Activated CD4-positive, alpha-beta memory T cell treated with anti-CD3 and anti-CD28 coated beads, Interleukin-2, amount 10 ng/mL, durations not matched to agents 7 days and 5 days (primary cell): ENCODE measurements at places on chromosomes 1 and 21. TPM values are rescaled to one million over a fixed set of nuclear protein-coding genes. Genes with fewer than 3 reads are reported as not detected.

GRCh38 chr21:46666941-46667740 lies 31.7 kb downstream of the PRMT2 start:
- DNase-seq = no peak

DNA sequence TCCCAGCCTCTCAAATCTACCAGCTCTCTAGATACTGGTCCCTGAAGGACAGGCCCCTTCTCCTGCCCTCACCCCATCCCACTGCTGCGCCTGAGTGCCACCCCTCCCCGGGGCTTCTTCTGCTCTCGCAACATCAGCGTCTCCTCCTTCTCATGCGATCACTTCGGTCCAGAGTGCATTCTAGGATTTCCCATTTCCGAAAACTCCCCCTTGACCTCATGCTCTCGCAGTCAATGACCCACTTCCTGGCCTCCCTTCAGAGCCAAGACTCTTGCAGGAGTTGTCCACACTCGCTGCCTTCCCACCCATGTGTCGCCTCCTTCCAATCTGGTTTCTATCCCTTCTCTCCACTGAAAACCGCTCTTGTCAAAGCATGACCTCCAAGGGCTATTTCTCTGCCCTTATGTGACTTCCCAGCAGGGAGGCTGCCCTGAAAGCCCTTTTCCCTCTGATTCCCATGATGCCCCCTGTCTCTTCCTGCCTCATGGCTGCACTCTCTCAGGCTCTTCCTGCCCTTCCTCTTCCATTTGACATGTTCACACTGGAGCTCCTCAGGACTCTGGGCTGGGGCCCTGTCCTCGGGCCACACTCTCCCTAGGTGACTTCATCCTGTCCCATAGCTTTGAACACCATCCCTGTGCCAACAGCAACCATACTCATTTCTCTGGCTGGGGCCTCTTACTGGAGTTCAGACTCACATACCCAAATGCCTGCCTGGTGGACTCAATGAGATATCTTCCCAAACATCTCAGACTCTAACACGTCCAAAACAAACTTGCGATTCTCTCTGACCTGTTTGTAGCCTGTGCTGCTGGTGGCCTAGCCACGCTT lies 46.0 kb downstream of the LDLRAD2 start:
- DNase-seq = no peak

GRCh38 chr1:9500756-9501754 lies 38.2 kb upstream of the SLC25A33 start:
- no peak for DNase-seq

GRCh38 chr1:3352952-3353331 lies 101.5 kb upstream of the ARHGEF16 start:
- no peak for DNase-seq

- no peak for DNase-seq
These were observed 73.3 kb downstream of the CAMTA1 start for GRCh38 chr1:6858596-6858995.

DNA sequence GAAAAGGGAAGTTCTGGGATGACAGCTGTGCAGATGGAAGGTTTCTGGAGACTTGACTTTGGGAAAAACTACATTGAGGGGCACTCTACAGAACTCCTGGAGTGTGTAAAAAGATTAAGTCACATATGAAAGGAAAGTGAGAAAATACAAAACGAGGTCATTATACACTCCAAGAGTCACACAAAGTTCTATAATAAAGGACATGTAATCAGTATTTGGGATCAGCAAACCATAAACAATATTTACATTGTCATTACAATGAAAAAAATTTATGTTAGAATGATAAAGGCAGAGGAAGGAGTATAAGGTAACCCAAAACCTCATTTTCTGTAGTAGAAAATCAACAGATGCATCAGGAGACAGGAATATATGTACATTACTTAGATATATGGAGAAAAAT lies 22.8 kb downstream of the NUP133 start:
- no peak for DNase-seq

- DNase-seq = peak; percentile 94
These were observed 7.7 kb downstream of the CNIH3 start for GRCh38 chr1:224623743-224624333.

- DNase-seq = peak; percentile 94
These were observed 14.4 kb downstream of the RNF223 start for GRCh38 chr1:1059494-1060280.

DNA sequence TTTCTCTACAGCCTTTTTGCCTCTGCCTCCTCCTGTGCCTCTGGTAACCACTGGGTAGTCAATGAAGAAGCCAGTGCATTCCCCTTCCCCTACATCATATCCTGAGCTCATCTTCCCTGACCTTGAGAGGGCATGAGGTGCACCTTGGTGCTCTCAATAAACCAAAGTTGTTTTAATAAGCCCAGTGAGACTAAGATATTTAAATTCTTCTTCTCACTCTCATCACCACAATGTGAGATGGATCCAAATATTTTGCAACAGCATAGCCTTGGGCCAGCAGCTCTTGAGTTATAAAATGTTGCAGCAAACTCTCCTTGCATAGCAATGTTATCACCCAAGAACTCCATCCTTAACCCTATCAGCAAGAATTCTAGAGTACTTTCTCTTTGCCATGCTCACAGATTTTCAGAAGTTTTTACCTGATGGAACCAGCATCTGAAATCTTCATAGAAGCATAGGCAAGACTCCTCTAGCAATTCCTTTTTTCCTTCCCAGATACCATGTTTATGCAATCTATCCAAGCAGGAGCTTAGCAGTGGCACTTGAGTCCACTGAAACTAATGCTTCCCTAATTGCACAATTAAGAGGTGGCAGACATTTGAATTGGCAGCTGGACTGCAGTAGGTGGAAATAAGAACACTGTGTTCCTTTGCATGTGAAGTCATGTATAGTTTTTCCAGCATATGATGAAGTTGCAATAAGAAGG lies 36.8 kb downstream of the CDC7 start:
- DNase-seq = no peak

DNA sequence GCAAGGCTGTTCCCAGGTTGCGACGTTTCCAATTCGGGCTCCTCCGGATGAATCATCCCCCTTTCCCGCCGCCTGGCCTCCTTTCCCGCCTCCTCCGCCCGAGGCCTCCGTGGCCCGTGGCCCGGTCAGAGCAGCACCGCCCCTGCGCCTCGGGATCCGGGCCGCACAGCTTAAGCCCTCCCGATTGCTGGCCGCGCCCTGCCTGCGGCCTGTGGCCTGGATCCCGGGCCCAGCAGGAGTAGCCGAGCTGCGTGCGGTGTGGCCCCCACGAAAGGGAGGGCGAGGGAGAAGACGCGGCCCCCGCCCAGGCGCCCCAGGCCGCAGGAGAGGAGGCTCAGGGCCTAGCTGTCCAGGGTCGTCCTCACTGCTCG lies 1.0 kb downstream of the TMEM200B start:
- no peak for DNase-seq

DNA sequence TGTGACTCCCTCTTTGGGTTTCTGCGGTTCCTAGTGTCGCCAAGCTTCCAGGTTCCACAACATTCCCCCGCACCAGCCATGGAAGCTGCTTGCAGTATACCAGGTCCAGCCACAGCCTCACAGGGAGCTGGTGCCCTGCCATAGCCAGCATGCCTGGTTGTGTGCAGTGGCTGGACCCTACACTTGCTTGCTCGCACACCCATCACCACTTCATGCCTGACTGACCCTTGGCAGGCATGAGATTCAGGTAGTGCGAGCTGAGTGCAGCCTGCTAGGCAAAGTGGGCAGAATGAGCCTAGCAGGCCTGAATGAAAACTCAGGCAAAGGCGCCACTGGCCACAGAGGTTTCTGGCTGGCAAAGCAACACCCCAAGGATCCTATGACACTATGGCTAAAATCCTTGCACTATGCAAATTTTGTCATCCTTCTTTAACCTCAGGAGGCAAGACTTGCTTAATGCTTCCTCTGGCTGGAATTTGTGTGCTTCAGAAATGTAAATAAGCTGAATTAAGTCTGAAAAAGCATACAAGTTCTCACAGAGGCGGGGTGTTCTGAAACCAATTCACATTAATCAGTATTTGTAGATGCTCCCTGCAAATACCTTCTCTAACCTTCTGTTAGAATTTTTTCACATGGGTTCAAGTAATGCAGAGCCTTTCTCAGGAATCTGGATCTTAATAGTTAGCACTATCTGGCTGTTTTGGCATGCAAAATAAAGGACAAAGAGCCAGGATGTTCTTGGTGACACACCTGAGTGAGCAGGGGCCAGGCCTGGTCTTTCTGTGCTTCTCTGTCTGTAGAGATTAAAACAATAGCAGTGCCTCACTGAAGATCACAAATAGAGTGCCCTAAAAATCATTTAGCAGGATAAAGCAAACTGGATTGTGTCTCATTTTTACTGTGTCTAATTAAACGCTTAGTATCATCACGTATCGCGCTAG lies 256.9 kb downstream of the GPATCH2 start:
- no peak for DNase-seq

DNA sequence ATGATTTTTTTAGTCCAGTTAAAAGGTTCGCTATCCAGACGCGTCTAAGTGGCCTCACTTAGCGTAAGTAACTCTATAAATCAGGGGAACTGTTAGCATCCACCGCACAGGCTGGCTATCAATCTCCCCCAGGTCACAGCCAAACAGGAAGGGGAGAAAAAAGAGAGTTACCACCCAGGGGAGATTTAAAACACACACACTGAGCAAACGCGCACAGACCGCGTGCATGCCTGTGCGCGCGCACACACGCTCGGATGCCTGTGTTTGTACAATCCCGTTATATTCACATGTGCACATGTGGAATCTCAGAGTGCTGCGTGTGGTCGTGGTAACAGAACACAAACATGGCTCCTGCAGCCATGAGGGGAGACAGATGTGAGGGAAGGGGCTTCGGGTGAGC lies 125.4 kb downstream of the CASZ1 start:
- no peak for DNase-seq

- DNase-seq = no peak
These were observed 3.8 kb upstream of the NCMAP start for GRCh38 chr1:24551960-24552571.

- no peak for DNase-seq
These were observed 178.1 kb downstream of the NTNG1 start for GRCh38 chr1:107318932-107319331.

- no peak for DNase-seq
These were observed 254.9 kb downstream of the RHOU start for GRCh38 chr1:228989992-228990827.

GRCh38 chr1:116066868-116067565 lies 44.2 kb upstream of the MAB21L3 start:
- DNase-seq = no peak

- no peak for DNase-seq
These were observed 36.3 kb downstream of the DMAP1 start for GRCh38 chr1:44249543-44249942.

DNA sequence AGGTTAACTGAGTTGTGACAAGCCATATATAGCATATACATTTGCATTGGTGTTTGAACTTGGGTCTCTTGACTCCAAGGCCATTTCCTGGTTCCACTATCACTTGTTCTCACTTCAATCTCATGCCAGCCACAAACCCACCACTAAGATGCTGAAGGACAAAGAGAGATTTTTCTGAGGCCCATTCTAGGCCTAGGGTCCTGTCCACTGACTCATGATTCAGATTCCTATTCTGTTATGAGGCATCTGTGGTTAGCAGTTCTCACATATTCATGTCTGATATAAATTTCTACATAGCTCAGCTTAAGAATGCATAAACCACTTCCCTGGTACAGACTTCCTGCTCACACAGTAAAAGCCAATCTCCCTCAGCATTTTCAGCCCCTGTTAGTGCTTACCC lies 326.1 kb upstream of the BEND5 start:
- DNase-seq = no peak

- no peak for DNase-seq
These were observed 8.9 kb upstream of the PCBP3 start for GRCh38 chr21:45634511-45635183.

GRCh38 chr1:119764220-119764619 lies 4.5 kb downstream of the HMGCS2 start:
- DNase-seq = no peak

DNA sequence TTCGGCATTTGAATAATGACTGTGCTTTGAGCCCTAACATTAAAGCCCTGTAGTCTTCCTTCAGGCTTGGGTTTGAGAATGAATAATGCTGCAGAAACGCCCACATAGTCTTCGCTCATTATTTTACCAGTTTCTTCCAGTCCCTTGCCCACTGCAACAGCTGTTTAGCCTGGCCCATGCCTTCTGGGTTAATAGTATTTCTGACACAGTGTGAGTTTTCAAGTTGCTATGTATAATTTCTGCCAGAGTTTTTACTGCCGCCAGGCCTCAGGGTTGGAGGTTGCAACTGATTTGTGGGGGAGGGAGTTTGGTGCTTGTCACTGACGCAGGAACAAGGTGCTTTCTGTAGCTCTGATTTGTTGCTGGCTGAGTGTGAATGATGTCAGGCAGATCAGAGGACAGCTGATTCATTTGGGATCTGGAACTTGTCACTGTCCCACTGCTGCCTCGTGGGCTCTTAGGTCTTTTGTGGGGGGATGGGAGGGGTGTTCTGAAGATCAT lies 109.8 kb downstream of the MAST2 start:
- no peak for DNase-seq

DNA sequence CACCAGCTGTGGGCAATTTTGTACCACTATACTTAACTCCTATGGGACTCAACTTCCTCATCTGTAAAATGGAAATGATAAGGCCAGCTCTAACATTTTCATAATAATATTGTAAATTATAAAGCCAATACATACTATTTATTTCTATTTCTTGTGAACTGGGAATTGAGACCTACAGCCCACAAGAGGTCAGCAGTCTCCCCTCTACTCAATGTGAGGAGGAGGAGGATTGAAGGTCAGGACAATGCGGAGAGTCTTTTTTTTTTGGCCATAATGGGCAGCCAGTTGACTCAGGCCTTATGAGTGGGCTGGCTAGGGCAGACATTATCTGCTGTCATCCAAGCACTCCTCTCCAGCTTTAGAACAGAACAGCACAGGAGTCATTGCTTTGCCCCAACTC lies 90.5 kb downstream of the NUF2 start:
- DNase-seq = no peak

DNA sequence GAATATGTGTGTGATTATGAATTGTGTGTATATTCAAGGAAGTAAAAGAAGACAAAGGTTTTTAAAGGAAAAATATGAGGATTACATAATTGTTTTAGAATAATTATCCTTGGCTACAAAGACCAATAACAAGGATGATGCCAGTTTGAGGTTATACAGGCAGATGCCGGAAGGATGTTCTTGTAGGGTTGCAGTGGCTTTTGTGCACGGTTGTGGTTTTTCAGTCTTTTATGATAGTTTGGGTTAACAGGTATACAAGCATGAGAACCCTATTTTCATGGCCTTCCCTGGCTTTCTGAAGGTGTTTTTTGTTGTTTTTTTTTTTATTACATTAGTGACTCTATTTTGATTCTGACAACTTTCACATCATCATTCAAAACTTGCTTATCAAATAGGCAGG lies 4.9 kb downstream of the CR2 start:
- peak; percentile 44 for DNase-seq

GRCh38 chr1:204480515-204480914 lies 14.1 kb downstream of the PIK3C2B start:
- no peak for DNase-seq

Gene HES3
- not detected for total RNA-seq

Gene TLR5
- total RNA-seq = 0.23 TPM

Gene ORC1
- 28.3 TPM for total RNA-seq

Gene CD1B
- not detected for total RNA-seq

Gene RC3H1
- 29.6 TPM for total RNA-seq

Gene SPOCD1
- total RNA-seq = 0.15 TPM

Gene IGFN1
- total RNA-seq = not detected

Gene TPTE
- total RNA-seq = not detected

Gene TBX19
- 2.4 TPM for total RNA-seq

Gene SUSD4
- total RNA-seq = 0.28 TPM

Gene FPGT
- 11.0 TPM for total RNA-seq

Gene FCGR3A
- 0.18 TPM for total RNA-seq

Gene LORICRIN
- total RNA-seq = not detected

Gene TMEM59
- 278 TPM for total RNA-seq

Gene OXCT2
- total RNA-seq = 1.0 TPM
